ENCODE measurements at places on chromosomes 5 and 9.

- no peak for DNase-seq
Observed at GRCh38 chr5:128669803-128670202, 131.8 kb upstream of the FBN2 start.

DNA sequence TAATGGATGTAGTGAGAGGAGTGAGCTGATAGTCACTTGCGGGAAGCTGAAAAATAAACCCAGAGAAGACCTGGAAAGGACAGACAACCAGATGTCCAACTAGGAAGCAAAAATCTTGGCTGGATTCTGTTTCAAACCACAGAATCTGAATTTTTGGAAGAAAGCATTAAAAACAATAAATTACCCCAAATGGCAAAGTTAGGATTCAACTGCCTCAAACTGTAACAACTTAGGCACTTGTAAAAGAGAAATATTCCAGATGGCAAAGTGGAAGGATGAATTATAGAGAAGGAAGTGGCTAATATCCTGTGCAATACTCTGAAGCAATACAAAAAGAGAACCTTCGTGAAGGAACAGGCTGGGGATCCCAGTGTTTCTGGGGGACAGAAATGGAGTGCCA, 46.8 kb upstream of the SLIT3 start:
- DNase-seq: no peak

- no peak for DNase-seq
Observed at GRCh38 chr5:173670130-173670651, 53.7 kb upstream of the BOD1 start.

- DNase-seq: no peak
Observed at GRCh38 chr5:78587775-78588291, 60.7 kb downstream of the LHFPL2 start.

GRCh38 chr5:17928581-17928981, 294.3 kb downstream of the TAF11L14 start:
- DNase-seq: no peak

GRCh38 chr9:107980984-107981383, 491.4 kb upstream of the KLF4 start:
- DNase-seq: no peak

DNA sequence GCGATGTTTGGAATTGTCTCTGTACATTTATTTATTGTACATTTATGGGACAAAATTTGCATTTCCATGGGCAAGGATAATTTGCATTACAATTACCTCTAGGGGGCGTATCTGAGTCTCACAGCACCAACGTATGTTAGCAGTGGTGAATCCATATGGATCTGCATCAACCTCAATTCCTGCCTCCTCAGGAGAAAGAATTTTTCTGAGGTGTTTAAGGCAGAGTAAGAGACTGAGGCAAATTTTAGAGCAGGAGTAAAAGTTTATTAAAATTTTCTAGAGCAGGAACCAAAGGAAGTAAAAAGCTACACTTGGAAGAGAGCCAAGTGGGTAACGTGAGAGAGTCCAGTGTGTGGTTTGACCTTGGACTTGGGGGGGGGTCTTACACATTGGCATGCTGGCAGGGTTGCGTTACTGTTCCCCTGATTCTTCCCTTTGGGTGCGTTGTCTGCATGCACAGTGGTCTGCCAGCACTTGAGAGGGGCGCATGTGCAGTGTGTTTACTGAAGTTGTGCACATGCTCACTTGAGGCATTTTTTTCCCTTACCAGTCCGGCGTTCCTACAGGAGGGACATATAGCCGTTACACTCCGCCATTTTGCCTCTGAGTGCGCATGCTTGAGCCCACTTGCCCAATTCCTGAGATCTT, 21.0 kb upstream of the RAB14 start:
- no peak for DNase-seq

DNA sequence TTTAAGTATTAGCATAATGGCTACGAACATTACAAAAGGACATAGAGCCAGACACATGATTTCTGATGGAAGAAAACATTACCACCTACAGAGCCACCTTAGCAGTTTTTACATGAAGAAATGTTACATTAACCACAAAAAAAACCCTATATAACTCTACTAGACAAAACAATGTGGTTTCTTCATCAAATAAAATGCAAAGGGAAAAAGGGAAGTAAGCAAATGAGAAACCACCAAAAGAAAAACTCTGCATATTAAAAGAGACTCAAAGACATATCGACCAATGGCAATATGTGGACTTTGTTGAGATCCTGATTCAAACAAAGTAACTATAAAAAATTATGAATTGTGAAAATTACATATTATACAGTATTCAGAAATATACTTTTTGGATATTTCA, 132.7 kb downstream of the TSSK1B start:
- no peak for DNase-seq

DNA sequence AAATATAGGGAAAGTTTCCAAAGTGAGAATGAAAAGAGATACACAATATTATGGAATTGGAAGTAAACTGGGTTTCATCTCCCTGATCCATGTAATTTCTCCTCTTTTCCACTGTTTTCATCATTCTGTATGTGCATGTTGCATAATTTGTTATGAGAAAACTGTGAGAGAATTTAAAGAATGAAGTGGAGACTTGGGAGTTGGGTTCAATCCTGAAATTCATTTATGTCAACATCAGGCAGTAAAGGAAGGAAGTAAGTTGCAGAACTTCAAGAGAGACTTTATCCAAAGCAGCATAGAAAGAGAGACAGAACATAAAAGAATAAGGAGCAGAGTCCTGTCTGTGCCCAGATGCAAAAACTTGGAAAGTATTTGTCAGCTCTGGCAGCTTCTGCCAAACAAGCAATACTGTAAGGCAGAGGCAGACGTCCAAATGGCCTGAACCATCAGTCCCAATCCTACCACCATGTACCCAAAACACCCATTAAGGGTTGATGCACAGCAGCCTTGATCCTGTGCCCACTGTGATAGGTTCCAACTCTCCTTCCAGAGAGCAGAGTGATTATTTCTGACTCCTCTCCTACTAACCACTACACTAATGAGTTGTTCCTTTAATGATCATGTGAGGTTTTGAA, 425.3 kb upstream of the CDH6 start:
- DNase-seq: no peak
